ENCODE measurements at places on chromosomes 4 and X. TPM values are rescaled to one million over a fixed set of nuclear protein-coding genes. Genes with fewer than 3 reads are reported as not detected.

Gene BEX2
- 14.6 TPM for total RNA-seq

Gene DGAT2L6
- total RNA-seq, result not detected

- peaks cover 3% of the 10 kb centered on the region for H3K4me1 ChIP-seq
- H3K4me3 ChIP-seq, result no peak overlapping the region
- no peak for DNase-seq
- no peak overlapping the region for H3K27ac ChIP-seq
- no peaks in the 10 kb centered on the region for H3K27me3 ChIP-seq
Observed at GRCh38 chrX:46456125-46456922, 88.9 kb downstream of the ZNF674 start.

DNA sequence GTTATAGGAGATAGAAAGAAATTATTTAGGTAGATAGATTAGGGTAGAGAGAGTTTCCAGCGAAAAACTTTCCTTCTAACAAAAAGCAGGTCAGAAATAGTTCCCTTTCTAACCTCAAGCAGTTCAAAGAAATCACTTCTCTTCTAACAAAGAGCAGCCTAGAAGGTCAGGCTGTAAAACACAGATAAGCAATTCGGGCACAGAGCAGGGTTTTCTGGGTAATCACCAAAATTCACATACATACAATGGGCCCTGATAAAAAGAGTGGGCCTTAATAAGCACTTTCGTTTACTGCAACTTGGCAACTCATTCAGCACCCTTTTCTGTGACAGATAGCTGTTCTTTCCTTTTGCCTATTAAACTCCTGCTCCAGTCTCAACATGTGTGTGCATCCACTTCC is 13.4 kb upstream of the NAF1 start:
- H3K4me3 ChIP-seq, result no peak overlapping the region
- no peak for DNase-seq
- no peaks in the 10 kb centered on the region for H3K36me3 ChIP-seq
- no peaks in the 10 kb centered on the region for H3K27me3 ChIP-seq
- no peak overlapping the region for H3K27ac ChIP-seq

DNA sequence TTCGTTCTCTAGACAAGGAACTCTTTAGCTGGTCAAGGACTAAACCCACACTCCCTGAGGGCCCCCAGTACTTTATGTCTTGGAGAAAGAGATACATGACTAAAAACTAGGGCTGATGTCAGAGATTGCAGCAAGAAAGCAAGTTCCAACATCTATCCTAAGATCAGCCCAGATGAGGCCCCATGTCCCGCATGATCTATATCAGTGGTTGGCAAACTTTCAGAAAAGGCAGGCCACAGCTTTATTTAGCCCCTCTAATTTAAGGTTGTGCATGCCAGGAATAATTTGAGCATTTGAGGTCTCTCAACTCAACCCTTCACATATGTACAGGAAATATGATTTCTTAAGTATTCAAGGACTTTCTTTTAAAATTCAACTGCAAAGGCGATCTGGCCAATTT is 44.1 kb upstream of the FRMD7 start:
- no peak for DNase-seq
- no peaks in the 10 kb centered on the region for H3K4me1 ChIP-seq
- H3K27me3 ChIP-seq, result no peaks in the 10 kb centered on the region
- no peak overlapping the region for H3K27ac ChIP-seq
- H3K4me3 ChIP-seq, result no peak overlapping the region

- H3K36me3 ChIP-seq, result no peaks in the 10 kb centered on the region
- no peak overlapping the region for H3K27ac ChIP-seq
- no peaks in the 10 kb centered on the region for H3K4me1 ChIP-seq
- H3K27me3 ChIP-seq, result no peaks in the 10 kb centered on the region
Observed at GRCh38 chr4:57442831-57443291, 332.7 kb upstream of the IGFBP7 start.

GRCh38 chr4:76952071-76952470 is 2.5 kb downstream of the SEPTIN11 start:
- no peak for DNase-seq
- H3K4me1 ChIP-seq, result peaks cover 24% of the 10 kb centered on the region
- H3K27ac ChIP-seq, result no peak overlapping the region
- no peaks in the 10 kb centered on the region for H3K27me3 ChIP-seq
- H3K4me3 ChIP-seq, result no peak overlapping the region
